ENCODE measurements at places on chromosomes 3 and 15. TPM values are rescaled to one million over a fixed set of nuclear protein-coding genes. Genes with fewer than 3 reads are reported as not detected.

The P2RY1 gene
- 40.1 TPM for total RNA-seq

The CAPN3 gene
- 16.1 TPM for total RNA-seq

The FGD5 gene
- 9.2 TPM for total RNA-seq

The PRSS50 gene
- not detected for total RNA-seq

DNA sequence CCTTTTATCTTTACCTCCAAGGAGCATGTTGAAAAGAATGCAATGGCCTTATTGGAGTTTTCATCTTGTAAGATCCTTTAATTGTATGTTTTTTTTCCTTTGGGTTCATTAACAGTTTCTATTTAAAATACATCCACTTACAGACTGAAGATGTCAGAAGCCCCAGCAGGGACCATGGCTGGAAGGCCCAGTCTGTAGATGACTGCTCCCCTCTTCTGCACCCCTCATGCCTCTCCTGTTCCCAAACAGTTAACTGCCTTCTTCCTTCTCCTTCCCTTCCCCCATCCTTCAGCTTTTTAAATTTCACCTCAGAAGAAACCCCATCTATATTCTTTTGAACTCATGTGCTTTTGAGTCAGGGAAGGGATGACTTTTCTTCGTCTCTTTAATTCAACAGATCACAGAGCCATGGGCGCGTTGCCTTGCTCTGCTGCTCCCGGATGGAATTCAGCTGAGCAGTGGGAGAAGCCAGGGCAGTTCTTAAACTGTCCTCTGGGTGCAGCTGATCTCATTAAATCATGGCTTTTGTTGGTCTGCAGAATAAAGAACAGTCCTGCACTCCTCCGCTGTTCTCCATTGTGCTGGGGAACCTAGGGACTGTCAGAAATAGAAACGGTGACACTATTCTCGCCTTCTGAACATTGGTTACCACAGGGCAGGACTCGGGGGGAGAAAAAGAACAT, 71.5 kb upstream of the EIF1B start:
- DNase-seq: no peak

DNA sequence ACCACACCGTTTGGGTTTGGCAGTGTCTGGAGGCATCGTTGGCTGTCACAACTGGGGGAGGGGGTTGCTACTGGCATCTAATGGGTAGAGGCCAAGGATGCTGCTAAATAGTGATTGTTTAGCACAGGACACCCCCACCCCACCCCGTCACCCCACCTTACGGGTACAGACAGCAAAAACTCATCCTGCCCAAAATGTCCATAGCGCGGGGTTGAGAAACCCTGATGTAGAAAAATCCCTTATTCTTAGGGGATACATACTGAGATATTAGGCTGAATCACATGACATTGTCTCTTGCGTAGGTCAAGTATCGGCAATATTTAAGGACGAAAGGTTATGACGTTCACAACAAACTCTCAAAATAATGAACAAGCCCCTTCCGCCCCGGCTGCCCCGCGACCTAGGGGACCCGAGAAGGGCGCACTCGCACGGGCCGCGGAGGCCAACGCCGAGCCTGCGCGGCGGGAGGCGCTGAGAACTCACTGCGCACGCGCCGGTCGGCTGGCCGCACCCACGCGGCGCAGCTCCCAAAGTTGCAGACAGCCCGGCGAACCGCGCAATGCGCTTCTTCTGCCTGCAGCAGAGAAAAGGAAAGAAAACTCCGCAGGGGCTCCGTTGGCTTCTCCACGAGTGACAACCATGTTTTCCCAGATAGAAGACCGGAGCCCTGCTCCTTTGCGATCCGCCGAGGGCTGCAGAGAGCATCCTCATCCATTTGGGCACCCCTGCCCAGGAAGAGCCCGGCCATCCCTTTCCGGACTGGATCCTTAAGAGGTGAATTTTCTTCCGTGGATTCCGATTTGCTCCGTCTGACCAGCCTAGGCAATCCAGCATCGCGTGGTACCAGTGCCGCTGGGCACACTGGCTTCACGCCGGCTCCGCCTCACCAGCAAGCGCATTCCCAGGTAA, 136.8 kb upstream of the CCDC54 start:
- DNase-seq: peak; percentile 80

- no peak for DNase-seq
Observed at GRCh38 chr15:63370764-63371163, 10.9 kb downstream of the CA12 start.

GRCh38 chr3:114760679-114761078, 386.4 kb downstream of the ZBTB20 start:
- no peak for DNase-seq

- DNase-seq: no peak
Observed at GRCh38 chr3:106631373-106632108, 745.7 kb upstream of the CCDC54 start.

- no peak for DNase-seq
Observed at GRCh38 chr15:49709646-49710214, 88.9 kb downstream of the DTWD1 start.

GRCh38 chr3:70889162-70890019, 577.0 kb upstream of the MDFIC2 start:
- DNase-seq: no peak

DNA sequence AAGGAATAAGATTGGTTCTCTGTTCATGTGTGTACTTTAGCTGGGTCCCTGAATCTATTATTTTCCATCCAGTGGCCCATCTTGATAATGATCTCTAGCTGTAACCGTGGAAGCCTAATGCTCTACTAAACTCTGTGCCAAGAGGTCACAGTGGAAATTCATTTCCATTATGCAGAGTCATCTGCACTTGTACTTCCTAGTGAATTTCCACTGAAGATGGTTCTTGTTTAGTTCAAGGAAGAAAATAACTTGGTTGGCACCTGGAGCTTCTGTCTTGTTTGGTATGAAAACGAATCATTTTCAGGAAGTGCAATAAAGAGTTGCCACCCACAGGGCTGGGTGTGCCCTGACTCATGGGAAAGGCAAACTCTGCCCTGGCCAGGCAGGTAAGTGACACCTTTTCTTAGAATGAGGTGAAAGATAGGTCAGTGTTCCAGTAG, 10.3 kb downstream of the LPP start:
- peak; percentile 87 for DNase-seq

GRCh38 chr3:134860141-134860540, 65.1 kb downstream of the EPHB1 start:
- DNase-seq: no peak

GRCh38 chr3:70981231-70981880, 602.2 kb downstream of the FOXP1 start:
- DNase-seq: no peak

DNA sequence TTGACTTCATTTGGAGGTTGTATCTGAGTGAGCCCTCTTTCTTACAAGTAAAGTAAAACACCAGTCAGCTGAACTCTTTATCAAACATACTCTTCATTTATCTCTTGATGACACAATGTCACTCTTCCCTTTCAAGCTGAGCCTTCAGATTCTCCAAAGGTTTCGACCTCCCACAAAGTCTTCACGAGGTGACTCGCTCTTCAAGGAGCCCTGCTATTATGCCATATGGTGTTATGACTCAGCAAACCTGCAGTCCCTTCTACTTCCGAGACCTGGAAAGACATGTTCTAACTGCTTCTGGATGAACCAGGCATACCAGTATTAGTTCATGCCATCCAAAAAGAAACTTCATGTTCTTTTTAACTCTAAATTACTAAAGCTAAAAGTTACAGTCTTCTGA, 23.1 kb downstream of the AADAC start:
- DNase-seq: no peak

DNA sequence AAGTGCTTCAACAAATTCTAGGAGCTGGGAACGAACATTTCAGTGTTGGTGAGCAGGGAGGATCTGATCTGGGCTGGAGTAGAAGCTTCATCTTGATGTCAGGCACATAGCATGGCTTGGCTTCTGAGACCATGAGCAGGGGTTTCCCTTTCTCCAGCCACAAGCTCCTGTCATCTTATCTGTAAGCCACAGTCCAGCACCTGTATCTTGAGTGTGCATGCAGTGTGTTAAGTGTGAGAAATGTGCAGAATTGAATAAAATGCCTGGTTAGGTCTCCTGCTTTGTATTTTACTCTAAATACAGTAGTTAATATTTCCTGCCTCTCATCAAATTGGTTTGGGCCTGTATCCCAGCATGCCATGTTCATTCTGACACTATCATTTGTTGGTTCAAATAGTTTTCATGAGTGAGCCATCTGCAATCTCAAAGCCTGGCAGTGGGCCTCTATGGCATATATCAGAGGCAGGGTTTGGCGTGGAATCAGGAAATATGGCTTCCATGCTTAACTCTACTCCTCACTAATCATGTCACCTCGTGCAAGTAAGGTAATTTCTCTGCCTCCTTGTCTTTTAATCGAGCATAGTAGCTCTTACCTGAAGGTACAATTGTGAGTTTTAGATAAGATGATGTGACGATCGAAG, 43.3 kb downstream of the TLNRD1 start:
- no peak for DNase-seq

- DNase-seq: no peak
Observed at GRCh38 chr3:106759731-106760130, 617.5 kb upstream of the CCDC54 start.

GRCh38 chr15:40906091-40906990, 12.1 kb downstream of the VPS18 start:
- DNase-seq: peak; percentile 98

DNA sequence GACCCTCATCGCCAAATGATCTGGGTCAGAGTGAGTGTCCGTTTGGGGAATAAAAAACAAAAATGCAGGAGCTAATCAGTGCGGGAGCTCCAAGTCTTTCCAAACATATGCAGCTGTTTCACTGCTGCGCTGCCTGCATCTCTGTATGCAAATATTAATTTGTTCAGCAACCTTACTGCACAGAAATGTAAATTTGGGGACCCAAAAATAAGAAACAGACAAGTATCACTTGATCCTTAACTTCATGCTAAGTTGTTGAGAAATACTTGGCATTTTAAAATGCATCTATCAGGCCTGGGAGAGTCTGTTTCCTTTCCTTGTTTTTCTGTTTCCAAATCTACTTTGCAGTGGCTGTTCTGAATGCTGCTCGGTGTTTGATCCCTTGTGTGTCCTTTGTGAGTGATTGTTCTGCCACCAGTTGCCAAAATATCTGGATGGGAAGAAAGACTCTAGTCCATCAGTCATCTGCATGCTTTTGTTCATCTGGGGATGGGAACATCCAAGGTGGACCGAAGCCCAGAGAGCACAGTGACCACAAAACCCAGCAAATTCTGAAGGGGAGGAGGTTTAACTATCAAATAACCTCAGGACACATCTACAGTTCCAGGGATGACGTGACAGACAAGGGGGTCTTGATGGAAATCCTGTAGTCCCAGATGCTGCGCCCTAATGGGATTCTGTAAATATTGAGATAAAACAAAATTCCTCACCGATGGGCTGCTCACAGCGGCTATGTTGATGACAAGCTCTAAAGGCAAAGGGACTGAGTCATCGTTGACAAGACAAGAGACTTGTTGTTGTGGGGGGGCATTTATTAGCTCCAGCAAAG, 199.5 kb upstream of the WNT5A start:
- no peak for DNase-seq

GRCh38 chr15:70060214-70060992, 37.3 kb downstream of the TLE3 start:
- peak; percentile 20 for DNase-seq

- DNase-seq: no peak
Observed at GRCh38 chr3:61524933-61525332, 36.4 kb upstream of the PTPRG start.

DNA sequence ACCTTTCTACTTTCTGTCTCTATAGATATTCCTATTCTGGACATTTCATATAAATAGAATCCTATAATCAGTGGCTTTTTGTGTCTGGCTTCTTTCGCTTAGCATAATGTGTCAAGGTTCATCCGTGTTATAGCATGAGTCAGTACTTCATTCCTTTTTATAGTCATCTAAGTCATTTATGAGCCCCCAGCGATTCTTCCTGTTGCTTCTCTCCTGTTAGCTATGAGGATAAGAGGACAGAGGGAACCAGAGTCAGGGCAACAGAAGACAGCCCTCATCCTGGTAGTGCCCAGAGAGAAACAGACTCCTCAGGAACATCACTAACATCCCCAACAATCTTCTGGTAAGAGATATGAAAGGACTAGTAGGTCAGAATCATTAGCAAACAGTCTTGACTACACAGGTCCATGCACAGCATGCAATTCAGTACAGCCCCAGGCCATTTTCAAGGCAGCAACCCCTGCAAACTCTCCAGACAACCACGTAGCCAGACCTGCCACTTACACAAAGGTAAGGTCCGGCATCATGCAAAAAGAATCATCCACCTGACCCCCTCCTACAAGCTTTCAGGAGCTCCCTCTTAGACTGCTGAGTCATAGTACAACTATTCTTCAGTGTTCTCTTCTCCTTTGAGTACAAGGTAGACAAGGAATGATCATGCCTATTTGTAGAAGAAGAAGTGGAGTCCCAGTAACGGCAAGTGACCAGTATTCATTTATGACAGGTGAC, 91.5 kb downstream of the MYLK start:
- DNase-seq: peak; percentile 34

- peak; percentile 33 for DNase-seq
Observed at GRCh38 chr3:127406309-127407025, 118.6 kb upstream of the PRR20G start.

GRCh38 chr3:81554801-81555200, 206.6 kb downstream of the GBE1 start:
- no peak for DNase-seq

DNA sequence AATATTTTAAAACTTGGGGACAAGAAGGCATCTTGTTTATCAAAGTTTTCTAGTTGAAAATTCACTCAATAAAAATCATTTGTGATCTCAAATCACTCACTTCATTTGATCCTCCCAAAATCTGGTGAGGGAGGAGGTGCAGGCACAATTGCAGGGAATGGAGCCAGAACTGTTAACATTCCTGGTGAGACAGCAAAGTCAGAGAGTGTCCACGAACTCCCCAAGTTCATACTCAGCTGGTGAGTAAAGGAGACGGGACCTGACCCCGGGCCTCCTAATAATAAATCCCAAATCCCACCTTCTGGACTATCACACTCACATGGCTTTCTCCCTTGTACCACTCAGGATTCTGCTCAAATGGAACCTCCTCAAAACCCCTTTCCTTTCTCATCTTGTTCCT, 252.3 kb upstream of the LRTM1 start:
- DNase-seq: no peak

DNA sequence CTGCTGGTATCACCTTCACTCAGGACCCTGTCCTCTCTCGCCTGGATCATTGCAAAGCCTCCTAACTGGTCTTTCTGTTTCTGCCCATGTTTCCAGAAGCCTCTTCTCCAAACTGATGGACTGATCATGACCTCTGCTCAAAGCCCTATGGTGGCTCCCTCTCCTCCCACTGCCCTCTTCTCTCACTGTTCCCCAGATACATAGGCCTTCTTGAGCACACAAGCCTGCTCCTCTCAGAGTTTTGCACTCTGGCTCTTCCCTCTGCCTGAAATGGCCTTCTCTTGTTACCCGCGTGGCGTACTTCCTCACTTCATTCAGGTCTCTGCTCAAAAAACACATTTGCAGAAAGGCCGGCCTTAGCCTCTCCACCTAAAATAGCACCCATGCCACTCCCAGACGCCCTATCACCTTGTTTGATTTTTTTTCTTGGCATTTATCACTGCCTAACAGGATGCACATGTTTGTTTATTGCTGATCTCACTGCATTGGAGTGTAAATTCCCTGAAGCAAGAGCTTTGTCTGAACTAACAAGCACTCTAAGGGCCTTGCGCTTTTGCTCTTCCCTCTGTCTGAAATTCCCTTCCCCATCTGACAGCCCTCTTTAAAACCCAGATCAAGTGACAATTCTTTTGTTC, 1.4 kb upstream of the ETFA start:
- no peak for DNase-seq

GRCh38 chr3:150721285-150722130, 17.8 kb upstream of the ERICH6 start:
- no peak for DNase-seq
